ENCODE measurements at places on chromosomes 6 and 20.
A peak's percentile ranks its signal among the peaks of the same experiment; 100 is the strongest.

GRCh38 chr6:3348821-3349220 lies 90.1 kb downstream of the PSMG4 start:
- DNase-seq = no peak

- no peak for DNase-seq
Observed at GRCh38 chr6:85458184-85458583, 8.3 kb downstream of the NT5E start.

- DNase-seq = no peak
Observed at GRCh38 chr20:63844511-63844991, 13.5 kb upstream of the ZBTB46 start.

GRCh38 chr6:106473812-106474211 lies 113.3 kb downstream of the CRYBG1 start:
- no peak for DNase-seq

GRCh38 chr20:51497542-51498467 lies 44.7 kb downstream of the NFATC2 start:
- peak; percentile 35 for DNase-seq

DNA sequence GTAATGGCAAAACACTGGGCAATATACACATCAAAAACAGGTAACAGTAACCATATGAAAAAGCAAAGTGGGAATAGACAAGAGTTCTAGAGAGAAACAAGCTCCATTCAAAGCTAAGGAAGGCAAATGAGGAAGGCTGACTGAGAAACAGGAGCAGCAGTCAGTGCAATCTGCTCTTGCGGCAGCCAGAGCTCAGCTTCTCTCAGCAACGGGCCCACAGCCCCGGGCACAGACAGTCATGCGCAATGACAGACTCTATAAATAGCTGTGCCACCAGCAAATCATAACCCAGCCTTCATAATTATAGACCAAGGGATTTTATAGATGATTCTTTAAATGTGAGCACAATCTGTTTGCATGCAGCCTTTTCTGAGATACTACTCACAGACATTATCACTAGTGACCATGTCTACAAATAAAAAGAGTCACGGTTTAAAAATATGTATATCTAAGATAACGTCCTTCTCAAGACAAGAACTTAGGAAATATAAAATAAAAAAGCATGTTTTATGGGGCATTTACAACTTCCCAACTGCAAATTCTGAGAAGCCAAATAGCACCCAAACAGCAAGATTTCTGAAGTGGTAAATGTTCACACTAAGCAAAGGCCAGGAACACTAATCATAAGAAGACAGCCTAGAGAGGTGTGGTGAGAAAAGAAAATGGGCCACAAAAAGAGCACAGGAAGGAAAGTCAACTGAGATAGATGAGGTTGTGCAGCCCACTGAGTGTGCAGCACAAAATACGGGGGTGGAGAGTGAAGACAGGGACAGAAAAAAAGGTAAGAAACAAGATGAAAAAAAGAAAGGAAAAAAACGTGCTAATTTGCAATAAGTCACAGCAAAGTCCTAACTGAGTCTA lies 39.9 kb upstream of the BEND6 start:
- no peak for DNase-seq

DNA sequence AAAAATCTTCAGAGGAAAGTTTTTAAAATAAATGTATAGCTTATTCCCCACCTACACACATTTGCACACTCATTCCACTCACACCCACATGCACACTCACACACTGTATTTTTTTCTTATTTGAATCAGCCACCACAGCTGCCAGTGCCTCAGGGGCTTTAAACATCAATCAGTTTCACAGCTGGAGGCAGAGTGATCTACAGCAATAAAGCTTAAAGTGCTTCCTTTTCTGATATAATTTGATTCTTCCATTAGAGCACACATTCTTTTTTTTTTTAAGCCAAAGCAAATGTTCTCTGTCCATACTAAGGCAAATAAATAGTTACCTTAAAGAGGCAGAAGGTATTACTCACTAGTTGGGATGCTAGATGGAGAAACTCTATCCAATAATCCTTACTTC lies 498.8 kb upstream of the POU3F2 start:
- no peak for DNase-seq

DNA sequence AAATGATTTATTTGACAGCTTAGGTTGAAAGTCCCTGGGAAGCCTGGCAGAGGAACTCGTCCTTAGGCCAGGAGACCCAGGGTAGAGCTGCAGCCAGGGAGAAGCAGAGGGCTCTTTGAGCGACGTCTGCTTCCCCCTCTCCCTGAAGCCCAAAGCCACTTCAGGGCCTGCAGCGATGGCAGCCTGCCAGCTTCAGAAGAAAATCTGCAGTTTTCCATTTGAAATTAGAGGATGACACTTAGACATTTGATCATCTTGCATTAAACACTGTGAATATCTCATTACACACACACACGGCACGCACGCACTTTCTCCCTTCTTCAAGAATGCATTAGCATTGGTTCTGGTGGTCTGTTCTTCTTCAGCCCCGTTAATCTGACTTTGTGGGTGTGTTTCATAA lies 96.5 kb downstream of the PLEKHG1 start:
- DNase-seq = no peak

GRCh38 chr20:64247307-64247618 lies 8.3 kb upstream of the PCMTD2 start:
- DNase-seq = no peak

DNA sequence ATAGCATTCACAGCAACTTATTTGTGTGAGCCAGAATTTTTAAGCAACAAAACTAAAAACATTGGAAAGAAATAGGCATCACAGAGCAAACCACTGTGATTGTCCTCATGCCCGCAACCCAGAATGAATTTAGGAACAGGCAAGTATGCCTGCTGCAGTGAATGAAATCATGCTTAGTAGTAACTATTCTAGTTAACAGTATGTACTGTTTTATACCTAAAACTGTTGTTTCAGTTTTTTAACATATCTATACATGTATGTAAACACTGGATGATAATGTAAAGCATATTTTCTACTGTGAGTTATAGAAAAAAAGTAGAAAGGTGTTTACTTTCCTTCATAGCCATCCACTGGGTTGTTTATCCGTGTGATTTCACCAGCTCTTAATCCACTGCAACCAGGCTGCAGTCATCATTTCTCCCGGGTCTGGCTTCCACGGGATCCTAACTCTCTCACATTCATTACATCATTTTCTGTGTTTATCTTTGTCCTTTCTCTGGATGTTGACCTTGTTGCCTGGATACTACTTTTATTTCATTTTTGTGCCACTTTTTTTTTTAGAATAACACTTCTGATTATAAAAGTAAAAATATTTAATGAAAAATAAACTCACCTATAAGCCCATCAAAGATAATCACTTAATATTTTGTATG lies 3.6 kb upstream of the ARFGEF3 start:
- DNase-seq = no peak

- DNase-seq = no peak
Observed at GRCh38 chr20:58682656-58683531, 9.7 kb upstream of the NPEPL1 start.

DNA sequence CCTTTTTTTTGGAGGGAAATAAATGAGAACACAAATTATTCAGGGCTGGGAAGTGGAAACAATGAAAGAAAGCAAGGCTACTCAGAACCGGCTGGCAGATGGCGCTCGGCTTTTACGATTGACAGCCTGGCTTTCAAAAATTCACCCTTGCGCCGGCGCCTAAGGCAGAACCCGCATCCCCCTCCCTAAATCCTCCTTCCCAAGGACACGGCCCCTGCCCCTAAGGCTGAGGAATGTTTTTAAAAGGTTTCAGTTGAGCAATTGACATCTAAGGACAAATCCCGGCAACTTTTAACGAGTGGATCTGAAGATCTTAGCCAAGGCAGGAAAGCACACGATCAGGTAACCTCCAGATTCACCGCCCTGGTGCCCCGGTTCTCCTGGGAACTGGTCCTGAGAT lies 16.3 kb downstream of the GNAS start:
- DNase-seq = no peak

DNA sequence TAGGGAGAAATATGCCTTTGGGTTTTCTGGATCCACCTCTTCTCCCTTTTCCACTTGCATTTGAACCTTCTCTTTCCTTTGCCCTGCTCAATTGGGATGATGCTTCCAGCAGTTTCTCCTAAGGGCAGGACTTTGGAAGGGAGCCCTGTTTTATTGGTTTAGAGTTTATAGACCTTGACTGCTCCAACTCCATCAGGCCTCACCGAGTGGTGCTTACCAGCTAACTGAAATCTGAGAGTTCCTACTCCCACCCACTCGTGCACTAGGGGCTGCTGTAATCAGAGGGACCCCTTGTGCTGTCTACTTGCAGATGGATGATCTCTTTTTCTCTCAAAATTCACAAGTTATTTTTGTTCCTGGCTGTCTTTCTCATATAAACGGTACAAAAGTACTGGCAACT lies 121.3 kb upstream of the SLC22A16 start:
- DNase-seq = no peak

Data from activated CD4-positive, alpha-beta T cell treated with anti-CD3 and anti-CD28 coated beads, Interleukin-2, amount 50 U/mL, for 24 hours (primary cell).